ENCODE measurements at places on chromosomes 7 and 10. TPM values are rescaled to one million over a fixed set of nuclear protein-coding genes. Genes with fewer than 3 reads are reported as not detected.

- H3K27ac ChIP-seq = no peak overlapping the region
- H3K27me3 ChIP-seq = no peaks in the 10 kb centered on the region
- H3K4me3 ChIP-seq = no peak overlapping the region
- no peaks in the 10 kb centered on the region for H3K4me1 ChIP-seq
- no peak for DNase-seq
Measured at GRCh38 chr10:108095932-108096925, 931.7 kb upstream of the SORCS1 start.

The VAX1 gene
- 0.23 TPM for total RNA-seq

GRCh38 chr7:2956076-2956475, 87.6 kb downstream of the CARD11 start:
- H3K36me3 ChIP-seq = no peaks in the 10 kb centered on the region
- no peak for DNase-seq
- H3K27me3 ChIP-seq = no peaks in the 10 kb centered on the region
- no peak overlapping the region for H3K27ac ChIP-seq
- H3K4me1 ChIP-seq = peaks cover 3% of the 10 kb centered on the region
- H3K4me3 ChIP-seq = no peak overlapping the region

- no peak for DNase-seq
- H3K4me1 ChIP-seq = peaks cover 34% of the 10 kb centered on the region
- peak overlapping the region; percentile 23 for H3K27ac ChIP-seq
Measured at GRCh38 chr7:139763330-139763729, 14.5 kb downstream of the HIPK2 start.

DNA sequence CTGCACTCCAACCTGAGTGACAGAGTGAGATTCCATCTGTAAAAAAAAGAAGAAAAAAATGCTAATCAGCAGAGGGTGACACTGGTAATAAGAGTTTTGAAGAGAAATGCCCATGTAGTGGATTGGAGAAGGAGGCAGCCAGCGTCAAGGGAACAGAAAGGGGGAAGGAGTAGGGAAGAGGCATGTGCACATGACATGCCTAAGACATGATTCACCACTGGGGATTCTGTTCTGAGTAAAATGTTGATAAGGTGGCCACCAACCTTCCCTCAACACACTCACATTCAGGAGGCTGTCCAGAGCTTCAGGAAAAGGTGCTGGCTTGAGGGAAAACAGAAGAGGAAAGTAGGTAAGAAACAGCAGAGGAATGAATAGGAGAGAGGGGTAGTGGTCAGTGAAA, 39.9 kb downstream of the AKR1D1 start:
- H3K4me3 ChIP-seq = no peak overlapping the region
- no peaks in the 10 kb centered on the region for H3K27me3 ChIP-seq
- no peak for DNase-seq
- H3K36me3 ChIP-seq = no peaks in the 10 kb centered on the region
- no peak overlapping the region for H3K27ac ChIP-seq

The GSDME gene
- 18.9 TPM for total RNA-seq

DNA sequence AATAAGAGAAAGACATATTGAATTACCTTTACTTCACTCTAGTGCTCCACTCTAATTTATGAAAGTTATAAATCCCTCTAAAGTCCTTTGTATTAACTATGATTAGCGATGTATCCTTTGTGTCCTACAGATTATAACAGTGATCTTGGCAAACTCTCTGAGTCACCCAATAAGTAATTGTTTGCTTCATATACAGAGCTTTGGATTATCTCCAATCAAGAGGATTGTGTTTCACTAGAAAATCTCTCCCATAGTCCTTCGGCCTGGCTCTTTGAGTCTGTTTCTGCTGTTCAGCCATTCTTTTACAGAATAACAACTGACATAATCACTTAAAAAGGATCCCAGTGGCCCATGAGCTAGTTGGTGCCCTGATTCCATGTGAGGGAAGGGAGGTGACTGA, 9.5 kb downstream of the LMOD2 start:
- no peak for DNase-seq
- H3K27me3 ChIP-seq = no peaks in the 10 kb centered on the region
- H3K4me1 ChIP-seq = peaks cover 24% of the 10 kb centered on the region
- no peaks in the 10 kb centered on the region for H3K36me3 ChIP-seq
- no peak overlapping the region for H3K27ac ChIP-seq

The TUBAL3 gene
- total RNA-seq = not detected

- H3K4me1 ChIP-seq = peaks cover 28% of the 10 kb centered on the region
- H3K36me3 ChIP-seq = no peaks in the 10 kb centered on the region
- no peak for DNase-seq
- H3K4me3 ChIP-seq = no peak overlapping the region
- H3K27ac ChIP-seq = peak overlapping the region; percentile 45
- H3K27me3 ChIP-seq = peaks cover 11% of the 10 kb centered on the region
Measured at GRCh38 chr10:11713963-11714362, 28.2 kb upstream of the ECHDC3 start.

- no peak for DNase-seq
- peaks cover 12% of the 10 kb centered on the region for H3K36me3 ChIP-seq
- no peaks in the 10 kb centered on the region for H3K4me1 ChIP-seq
- no peak overlapping the region for H3K27ac ChIP-seq
- H3K4me3 ChIP-seq = no peak overlapping the region
Measured at GRCh38 chr10:106680061-106680460, 484.4 kb downstream of the SORCS1 start.

The SPAM1 gene
- not detected for total RNA-seq

DNA sequence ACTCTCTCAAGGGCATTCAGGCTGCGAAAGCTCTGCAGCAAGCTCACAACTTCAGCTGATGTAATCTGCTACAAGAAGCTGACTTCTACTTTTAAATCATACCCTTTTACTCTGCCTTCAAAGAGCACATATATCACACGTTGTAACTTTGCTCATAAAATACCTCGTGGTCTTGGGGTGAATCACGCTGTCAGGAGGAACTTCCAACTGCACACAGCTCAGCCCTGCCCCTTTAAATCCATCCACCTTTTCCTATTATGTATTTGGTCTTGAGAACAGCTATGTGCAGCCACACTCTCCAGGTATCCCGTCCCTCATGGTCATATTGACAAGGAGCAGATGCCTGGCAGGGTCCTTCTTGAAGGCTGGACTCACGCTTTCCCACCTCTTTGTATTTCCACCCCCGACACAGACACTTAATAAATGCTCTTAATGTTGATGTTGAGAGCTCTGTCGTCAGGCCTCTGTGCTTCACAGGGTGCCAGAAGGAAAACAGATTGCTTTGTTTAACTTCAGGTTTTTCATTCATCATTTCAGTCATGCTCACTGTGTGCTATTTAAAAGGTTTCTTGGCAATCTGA, 47.6 kb downstream of the ICA1 start:
- H3K27ac ChIP-seq = no peak overlapping the region
- H3K36me3 ChIP-seq = no peaks in the 10 kb centered on the region
- no peaks in the 10 kb centered on the region for H3K27me3 ChIP-seq
- no peak overlapping the region for H3K4me3 ChIP-seq
- no peak for DNase-seq
- peaks cover 50% of the 10 kb centered on the region for H3K4me1 ChIP-seq

- peaks cover 25% of the 10 kb centered on the region for H3K4me1 ChIP-seq
- no peak for DNase-seq
- H3K27me3 ChIP-seq = no peaks in the 10 kb centered on the region
- H3K36me3 ChIP-seq = no peaks in the 10 kb centered on the region
Measured at GRCh38 chr10:67663449-67664087, 32.4 kb downstream of the CTNNA3 start.

DNA sequence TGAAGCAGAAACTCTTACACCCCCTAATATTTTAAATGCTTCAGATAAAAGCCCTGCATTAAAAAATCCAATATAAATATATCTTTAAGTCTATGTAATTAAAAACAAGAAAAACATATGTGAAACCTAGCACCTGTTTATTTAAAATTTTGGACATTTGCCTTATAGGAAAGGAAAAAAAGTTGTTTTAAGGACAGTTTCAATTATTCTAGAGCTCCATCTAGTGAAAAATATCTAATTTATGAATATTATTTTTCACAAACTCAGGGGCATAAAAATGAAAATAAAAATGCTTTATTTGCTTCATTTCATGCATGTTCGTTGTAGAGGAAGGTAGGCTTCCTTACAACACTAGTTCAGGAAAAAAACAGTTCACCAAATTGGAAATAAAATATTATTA, 26.1 kb downstream of the ENKUR start:
- no peaks in the 10 kb centered on the region for H3K36me3 ChIP-seq
- H3K27ac ChIP-seq = no peak overlapping the region
- DNase-seq = no peak
- H3K27me3 ChIP-seq = no peaks in the 10 kb centered on the region
- H3K4me1 ChIP-seq = peaks cover 4% of the 10 kb centered on the region
- H3K4me3 ChIP-seq = no peak overlapping the region

DNA sequence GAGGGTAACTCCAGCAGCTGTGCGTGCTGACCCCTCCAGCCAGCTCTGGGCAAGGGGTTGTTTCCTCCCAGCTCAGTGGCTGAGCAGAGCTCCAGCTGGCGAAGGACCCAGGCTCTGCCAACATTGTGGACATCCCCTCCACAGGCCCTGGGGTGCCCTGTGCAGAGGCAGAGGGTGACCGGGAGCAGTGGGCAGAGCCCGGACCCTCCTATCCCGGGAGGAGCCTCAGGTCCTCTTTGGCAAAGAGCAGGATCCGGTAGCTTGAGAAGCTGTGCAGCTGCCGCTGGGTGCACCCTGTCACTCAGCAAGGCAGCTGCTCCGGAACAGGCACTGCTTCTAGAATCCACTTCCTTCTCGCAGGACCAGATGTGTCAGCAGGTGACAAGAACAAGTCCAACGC, 175.9 kb downstream of the EBF3 start:
- H3K36me3 ChIP-seq = peaks cover 12% of the 10 kb centered on the region
- no peaks in the 10 kb centered on the region for H3K27me3 ChIP-seq
- H3K27ac ChIP-seq = no peak overlapping the region
- no peak overlapping the region for H3K4me3 ChIP-seq
- DNase-seq = no peak

GRCh38 chr7:108134486-108134885, 4.3 kb upstream of the LAMB4 start:
- H3K36me3 ChIP-seq = no peaks in the 10 kb centered on the region
- no peak overlapping the region for H3K4me3 ChIP-seq
- H3K27ac ChIP-seq = no peak overlapping the region
- DNase-seq = no peak
- no peaks in the 10 kb centered on the region for H3K27me3 ChIP-seq
- H3K4me1 ChIP-seq = peaks cover 9% of the 10 kb centered on the region

- H3K36me3 ChIP-seq = no peaks in the 10 kb centered on the region
- no peaks in the 10 kb centered on the region for H3K27me3 ChIP-seq
- H3K4me1 ChIP-seq = peaks cover 6% of the 10 kb centered on the region
- H3K27ac ChIP-seq = no peak overlapping the region
- H3K4me3 ChIP-seq = no peak overlapping the region
Measured at GRCh38 chr10:97483506-97483905, 14.7 kb downstream of the MMS19 start.

- H3K36me3 ChIP-seq = no peaks in the 10 kb centered on the region
- H3K27ac ChIP-seq = no peak overlapping the region
- H3K4me3 ChIP-seq = no peak overlapping the region
- no peak for DNase-seq
- peaks cover 14% of the 10 kb centered on the region for H3K4me1 ChIP-seq
Measured at GRCh38 chr7:141228482-141228881, 154.6 kb downstream of the TMEM178B start.

DNA sequence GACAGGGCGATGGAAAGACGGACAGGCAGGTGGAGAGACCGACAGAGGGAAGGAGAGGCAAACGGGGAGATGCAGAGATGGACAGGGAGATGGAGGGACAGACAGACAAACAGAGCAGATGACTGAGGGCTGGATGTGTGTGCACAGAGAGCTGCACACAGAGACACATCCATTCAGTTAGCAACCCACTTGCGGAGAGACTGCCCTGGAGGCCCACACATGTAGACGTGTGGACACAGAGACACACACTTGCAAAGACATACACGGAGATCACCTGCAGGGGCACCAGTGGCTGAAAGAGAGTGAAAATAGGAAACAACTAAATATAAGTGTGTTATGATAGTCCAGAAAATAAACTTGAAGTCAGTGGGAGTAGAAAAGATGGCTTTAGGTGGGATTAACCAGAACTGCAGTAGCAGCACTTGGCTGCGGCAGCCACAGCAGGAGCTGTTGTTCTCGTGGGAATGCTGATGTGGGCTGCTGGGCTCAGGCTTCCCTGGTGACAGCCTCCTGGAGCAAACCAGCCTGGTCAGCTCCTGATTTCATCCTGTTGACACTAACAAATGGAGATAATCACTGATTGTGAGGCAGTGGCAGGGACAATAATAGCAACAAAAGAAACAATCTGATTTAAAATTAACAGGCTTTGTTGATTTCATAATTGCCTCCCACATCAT, 134.1 kb downstream of the CCNY start:
- no peak overlapping the region for H3K27ac ChIP-seq
- no peak for DNase-seq
- peaks cover 4% of the 10 kb centered on the region for H3K36me3 ChIP-seq
- H3K4me1 ChIP-seq = peaks cover 60% of the 10 kb centered on the region
- H3K27me3 ChIP-seq = no peaks in the 10 kb centered on the region
- H3K4me3 ChIP-seq = peak overlapping the region; percentile 0

DNA sequence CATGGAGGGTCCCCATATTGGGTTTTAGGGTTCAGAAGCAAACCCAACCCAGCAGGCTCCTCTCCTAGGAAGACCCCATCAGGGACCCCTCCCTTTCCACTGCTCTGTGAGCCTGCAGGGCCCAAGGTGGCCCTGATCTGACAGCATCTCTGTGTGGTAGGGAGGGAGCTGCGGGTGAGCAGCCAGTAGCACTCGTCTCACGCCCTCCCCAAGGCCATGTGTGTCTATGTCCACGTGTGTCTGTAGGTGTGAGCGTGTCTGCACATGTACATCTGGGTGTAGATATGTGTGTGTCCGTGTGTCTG, 103.5 kb upstream of the FAM20C start:
- no peaks in the 10 kb centered on the region for H3K36me3 ChIP-seq
- no peak overlapping the region for H3K4me3 ChIP-seq
- no peaks in the 10 kb centered on the region for H3K27me3 ChIP-seq
- H3K27ac ChIP-seq = peak overlapping the region; percentile 21

DNA sequence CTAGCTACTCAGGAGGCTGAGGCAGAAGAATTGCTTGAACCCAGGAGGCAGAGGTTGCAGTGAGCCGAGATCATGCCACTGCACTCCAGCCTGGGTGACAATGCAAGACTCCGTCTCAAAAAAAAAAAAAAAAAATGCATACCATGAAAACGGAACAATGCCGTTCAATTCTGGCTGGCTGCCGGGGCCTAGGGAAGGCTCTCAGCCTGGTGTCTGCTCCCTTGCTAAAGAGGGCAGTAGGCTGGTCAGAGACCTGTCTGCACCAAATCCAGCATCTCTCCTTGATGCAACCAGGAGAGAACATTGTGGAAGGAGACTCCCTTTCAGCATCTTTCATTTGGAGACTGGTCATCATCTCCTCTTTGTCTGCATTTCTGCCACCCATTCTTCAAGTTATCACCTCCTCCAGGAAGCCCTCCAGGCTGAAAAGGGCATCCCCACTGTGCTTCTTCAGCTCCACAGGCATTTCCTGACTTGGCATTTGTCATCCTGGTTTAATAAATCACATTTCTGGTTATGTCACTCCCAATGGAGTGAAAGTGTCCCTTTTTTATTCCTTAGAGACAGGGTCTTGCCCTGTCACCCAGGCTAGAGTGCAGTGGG, 24.7 kb downstream of the MYL10 start:
- H3K36me3 ChIP-seq = no peaks in the 10 kb centered on the region
- H3K4me1 ChIP-seq = no peaks in the 10 kb centered on the region
- no peak for DNase-seq
- H3K4me3 ChIP-seq = no peak overlapping the region

The ACHE gene
- 1.7 TPM for total RNA-seq

The FGF8 gene
- total RNA-seq = 0.82 TPM
